ENCODE measurements at places on chromosomes 1 and 21.

DNA sequence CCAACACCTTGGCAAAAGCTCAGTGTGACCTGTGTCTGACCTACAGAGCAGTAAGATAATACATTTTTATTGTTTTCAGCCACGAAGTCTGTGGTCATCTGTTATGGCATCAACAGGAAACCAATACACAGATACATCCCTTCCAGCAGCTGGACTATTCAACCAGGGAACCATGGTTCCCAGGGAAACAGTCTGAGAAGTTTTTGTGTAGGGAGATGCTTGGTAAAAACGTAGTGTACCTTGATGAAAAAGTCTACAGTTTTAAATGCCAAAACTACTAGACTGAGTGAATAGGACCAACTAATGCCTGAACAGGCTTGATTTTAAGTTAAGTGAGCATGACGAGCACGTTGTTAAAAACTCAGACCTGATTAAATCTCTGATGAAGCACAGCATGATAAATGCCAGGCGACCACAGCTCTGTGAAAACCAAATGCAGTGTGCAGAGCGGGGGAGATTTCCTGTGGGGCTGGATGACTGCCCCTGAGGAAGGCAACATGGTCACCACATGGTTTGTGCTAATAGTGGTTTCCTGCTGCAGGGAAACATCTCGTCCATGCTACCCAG is 228.9 kb downstream of the TNR start:
- DNase-seq, result no peak

GRCh38 chr1:28458237-28459228 is 47.3 kb upstream of the RCC1 start:
- DNase-seq, result no peak

GRCh38 chr1:119962296-119962968 is 66.1 kb upstream of the ADAM30 start:
- no peak for DNase-seq

- DNase-seq, result no peak
These were observed 434.0 kb upstream of the RUNX1 start for GRCh38 chr21:35482933-35483662.

DNA sequence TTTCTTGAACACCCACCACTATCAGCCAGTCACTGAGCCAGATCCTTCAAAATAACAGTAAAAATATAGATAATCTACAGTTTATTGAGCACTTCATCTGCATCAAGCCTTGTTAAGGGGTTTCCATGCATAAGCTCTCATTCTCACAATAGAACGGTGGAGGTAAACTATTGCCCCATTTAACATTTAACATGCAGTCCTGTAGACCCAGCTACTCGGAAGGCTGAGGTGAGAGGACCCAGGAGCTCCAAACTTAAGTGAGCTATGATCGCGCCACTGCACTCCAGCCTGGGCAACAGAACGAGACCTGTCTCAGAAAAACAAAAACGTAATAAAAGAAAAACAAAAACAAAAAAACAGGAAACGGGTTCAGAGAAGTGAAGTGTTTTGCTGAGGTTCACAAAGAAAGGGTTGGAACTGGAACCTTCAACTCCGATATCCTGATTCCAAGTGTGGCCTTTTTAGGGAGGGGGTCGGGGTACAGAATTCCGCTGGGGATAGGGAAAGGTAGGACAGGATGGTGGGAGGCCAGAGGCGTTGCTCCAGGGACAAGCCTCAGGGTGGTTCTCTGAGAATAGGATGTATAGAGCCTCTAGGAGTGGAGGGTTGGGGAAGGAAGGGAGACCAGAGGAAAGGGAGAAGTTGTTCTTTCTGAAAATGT is 11.6 kb upstream of the SESN2 start:
- DNase-seq, result no peak

- no peak for DNase-seq
These were observed 25.4 kb downstream of the RGS4 start for GRCh38 chr1:163094589-163094988.

GRCh38 chr1:8360493-8361197 is 42.7 kb downstream of the SLC45A1 start:
- DNase-seq, result no peak

DNA sequence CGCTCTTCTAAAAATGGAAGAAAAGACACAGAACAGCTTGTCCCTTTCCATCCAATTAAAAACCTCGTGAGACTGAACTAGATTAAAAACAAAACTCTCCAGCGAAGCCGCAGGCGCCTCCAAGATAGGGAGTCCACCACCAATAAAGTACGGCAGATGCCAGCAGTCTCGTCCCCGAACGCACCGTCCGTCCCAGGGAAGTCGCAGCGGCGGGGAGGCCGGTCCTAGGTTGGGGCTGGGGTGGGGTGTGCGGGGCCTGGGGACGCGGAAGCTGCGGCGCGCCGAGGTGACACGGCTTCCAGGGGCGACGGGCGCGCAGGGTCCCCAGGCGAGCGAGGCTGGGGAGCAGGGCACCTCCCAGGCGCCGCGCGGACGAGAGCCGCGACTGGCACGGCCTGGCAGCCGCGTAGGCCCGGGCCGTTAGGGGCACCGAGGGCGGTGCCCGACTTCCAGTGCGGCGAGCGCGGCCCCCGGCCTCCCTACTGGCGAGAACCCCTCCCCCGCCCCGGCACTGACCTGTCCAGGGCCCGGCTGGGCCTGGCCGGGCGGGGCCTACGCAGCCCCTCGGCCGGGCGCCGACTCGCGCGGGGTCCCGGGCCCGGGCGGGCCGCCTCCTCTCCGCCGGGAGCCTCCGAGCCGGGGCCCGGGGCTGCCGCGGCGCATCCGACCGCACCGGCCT is 28.3 kb upstream of the A3GALT2 start:
- DNase-seq, result no peak

DNA sequence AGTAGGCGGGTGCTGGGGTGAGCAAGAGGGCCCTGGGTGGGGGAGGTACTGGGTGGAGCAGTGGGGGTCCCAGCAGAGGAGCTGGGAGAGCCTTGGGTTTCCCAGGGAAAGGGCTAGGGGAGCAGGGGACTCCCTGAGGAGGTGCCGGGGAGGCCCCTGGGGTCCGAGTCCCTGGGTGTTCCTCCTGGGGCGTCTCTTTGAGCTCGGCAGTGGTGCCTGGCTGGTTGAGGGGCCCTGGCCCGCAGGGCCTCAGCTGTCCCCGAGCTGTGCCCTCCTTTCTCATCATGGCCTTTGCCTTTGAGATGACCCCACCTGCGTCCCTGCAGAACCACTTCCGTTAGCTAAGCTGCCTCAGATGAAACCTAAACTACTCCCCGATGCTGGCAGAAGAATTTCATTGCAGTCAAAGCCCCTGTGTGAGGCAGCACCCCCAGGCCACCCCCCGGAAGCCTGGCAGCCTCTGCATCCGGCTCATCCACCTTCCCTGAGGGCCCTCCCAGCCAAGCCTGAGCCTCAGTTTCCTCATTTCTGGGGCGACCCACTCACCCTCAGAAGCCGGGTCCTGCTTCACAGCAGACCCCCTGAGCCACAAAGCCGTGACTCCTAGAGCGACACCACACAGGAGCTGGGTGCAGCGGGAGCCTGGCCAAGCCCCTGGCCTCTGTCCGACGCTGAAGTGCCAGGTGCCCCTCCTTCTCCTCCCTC is 43.5 kb upstream of the TRAPPC10 start:
- DNase-seq, result no peak

DNA sequence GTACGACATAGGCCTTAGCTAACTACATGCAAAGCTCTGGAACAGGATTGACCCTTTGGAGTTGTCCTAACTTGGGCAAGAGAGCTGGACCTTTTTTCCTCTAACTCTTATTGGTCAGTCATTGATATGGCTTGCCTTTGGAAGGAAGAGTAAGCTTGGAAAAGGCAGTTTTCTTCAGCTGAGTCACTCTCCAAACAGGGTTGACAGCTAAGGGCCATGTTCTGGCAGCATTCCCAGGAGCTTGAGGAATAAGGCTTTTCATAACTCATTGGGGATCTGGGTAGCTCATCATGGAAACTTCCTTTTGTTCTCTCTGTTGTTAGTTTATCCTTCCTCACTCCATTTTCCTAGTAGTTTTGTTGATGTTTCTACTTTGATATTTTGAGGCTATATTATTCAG is 14.5 kb upstream of the ERRFI1 start:
- DNase-seq, result no peak

- DNase-seq, result no peak
These were observed 113.6 kb upstream of the VAMP3 start for GRCh38 chr1:7657287-7658016.

DNA sequence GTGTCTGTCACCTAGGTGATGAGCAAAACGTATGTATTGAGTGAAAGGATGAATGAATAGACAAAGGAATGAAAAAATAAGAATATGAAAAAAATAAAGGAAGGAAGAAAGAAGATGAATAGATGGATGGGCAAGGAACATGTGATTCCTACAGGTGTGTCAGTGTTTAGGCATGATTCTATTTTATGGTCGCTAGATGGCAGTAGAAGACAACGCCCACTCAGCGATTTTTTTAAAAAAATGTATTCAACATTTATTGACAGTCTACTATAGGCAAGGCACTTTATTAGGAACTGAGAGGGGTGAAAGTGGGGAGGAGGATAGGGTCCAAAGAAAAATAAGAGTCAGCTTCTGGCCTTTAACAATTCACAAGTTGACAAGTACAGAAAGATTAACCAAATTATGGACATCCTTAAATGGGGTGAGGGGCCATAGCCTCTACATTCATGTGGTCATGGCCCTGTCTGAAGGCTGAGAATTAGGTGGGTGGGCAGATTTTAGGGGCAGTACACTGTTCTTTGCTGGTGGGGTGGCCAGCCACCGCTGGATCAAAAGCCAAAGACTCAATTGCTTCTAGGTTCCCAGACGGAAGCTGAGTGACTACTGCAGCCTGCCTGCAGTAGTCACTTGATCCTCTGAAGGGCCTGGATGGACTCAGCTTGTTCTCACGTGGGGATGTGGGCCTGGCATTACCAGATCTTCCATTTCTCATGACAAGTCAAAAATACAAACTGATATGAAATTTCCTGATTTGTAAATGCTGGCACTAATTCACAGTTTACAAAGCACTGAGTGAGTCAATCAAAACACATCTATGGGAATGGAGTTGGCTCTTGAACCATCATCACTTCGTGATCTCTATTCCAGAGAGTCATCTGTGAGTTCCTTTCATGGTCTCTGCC is 83.9 kb downstream of the FASLG start:
- no peak for DNase-seq

GRCh38 chr1:151939779-151940178 is 30.5 kb upstream of the THEM4 start:
- no peak for DNase-seq

DNA sequence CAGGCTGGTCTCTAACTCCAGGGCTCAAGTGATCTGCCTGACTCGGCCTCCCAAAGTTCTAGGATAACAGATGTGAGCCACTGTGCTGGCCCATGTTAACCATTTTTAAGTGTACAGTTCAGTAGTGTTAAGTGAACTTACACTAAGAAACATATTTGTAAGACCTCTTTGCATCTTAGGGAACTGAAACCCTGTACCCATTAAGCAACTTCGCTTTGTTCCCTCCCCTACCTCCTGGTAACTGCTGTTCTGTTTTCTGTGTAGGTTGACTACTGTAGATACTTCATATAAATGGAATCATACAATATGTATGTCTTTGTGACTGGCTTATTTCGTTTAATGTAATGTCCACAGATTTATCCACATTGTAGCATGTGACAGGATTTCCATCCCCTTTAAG is 11.0 kb downstream of the NUDC start:
- DNase-seq, result no peak

DNA sequence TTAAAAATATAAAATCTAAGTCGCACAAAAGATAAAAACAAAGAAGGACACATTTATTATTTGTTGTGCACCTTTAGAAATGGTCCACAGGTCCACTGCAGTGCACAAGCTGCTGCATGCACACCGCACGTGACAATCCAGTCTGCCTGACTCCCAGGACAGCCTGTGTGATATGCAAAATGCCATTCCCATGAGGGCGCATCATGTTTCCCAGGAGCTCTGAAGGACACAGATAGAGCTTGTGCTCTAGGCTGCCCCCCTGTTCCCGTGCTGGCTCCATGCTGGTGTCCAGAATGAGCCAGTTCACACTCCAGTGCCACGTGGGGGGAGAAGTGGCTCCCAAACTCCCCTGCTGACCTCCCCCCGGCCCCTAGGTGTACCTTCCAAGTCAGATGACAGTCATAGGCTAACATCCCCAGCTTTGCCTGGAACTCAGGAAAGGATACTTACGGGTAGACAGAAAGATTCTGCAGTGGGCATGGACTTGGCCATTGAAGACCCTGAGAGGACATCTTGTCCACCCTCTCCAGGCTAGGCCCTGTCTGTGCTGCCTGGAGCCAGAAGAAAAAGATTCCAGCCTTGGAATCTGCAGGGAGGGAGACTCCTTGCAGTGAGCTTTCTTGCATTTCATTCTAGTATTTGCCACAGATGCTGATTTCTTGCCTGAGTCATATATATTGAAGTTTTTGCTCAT is 26.3 kb downstream of the RAB7B start:
- DNase-seq, result no peak

DNA sequence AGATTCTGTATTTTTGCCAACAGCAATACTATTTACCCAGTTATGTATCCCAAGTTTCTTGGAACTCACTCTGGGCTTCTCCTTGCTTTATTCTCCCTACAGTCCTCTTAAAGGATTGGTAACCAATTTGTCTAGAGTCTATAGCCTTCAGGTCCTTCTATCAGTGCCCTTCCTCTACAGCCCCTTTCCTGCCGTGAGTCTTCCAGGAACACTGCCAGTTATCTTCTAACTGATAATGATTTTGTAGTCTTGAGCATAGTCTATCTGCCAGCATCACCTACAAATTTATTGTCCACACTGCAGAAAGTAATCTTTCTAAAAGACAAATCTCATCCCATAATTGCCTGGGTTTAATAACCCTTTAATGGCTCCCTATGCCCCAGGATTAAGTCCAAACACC is 8.2 kb downstream of the LRRC8B start:
- DNase-seq, result no peak

GRCh38 chr1:48031676-48032075 is 34.5 kb upstream of the TRABD2B start:
- DNase-seq, result no peak

GRCh38 chr21:28522014-28522799 is 470.5 kb downstream of the LTN1 start:
- DNase-seq, result no peak

DNA sequence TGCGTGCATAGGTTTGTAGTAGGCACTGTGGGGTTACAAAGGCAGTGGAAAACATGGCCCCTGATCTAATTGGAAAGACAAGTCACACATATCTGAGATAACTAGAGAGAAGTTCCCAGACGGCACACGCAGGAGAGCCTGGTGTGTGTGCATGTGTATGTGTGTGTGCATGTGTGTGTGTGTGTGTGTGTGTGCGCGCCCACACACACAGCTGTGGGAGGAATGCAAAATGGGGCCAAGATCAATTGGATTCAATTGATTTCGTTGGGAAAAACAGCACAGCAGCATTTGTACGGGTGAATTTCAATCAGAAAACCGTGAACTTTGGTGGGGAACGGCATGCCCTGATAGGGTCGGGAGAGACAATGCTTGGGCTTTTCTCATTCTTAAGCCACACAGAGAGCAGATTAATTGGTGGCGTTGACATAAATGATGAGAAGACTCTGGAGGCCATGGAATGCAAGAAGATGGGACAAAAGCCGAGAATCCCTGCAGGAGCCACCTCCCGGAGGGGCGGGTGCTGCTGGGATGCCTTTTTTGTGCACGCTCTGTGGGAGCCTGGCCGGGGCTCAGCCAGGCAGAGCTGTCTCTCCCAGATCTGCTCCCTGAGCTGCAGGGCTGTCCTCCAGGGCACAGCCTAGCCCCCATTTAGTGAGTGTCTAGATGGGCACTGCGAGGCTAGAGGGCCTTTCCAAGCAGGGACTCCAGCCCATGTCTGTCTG is 322.0 kb downstream of the CAMTA1 start:
- no peak for DNase-seq
